RPMI7951 (cell line): ENCODE measurements at places on chromosomes 2 and 18. TPM values are rescaled to one million over a fixed set of nuclear protein-coding genes. Genes with fewer than 3 reads are reported as not detected.

The SIGLEC15 gene
- 49.3 and 65.7 TPM in 2 replicates for total RNA-seq

The BIRC6 gene
- 52.1 and 59.7 TPM in 2 replicates for total RNA-seq

The PIEZO2 gene
- 10.7 and 10.8 TPM in 2 replicates for total RNA-seq

The CXCR1 gene
- total RNA-seq, result not detected in 2 replicates

The LGALSL gene
- under 0.01 and 0.20 TPM in 2 replicates for total RNA-seq

The ZNF804A gene
- total RNA-seq, result 0.10 and 0.24 TPM in 2 replicates

The TXNDC2 gene
- total RNA-seq, result 0.10 and 0.12 TPM in 2 replicates
